Activated T-helper 2 cell treated with anti-CD3 and anti-CD28 coated beads, Interferon-gamma antibody, Interleukin-2, Interleukin-4, amounts not matched to agents 10 μg/mL and 5 μg/mL and 100 μg/mL, durations not matched to agents 14 hours and 24 hours and 36 hours (primary cell): ENCODE measurements at places on chromosomes 4 and X. TPM values are rescaled to one million over a fixed set of nuclear protein-coding genes. Genes with fewer than 3 reads are reported as not detected.
A peak's percentile ranks its signal among the peaks of the same experiment; 100 is the strongest.

DNA sequence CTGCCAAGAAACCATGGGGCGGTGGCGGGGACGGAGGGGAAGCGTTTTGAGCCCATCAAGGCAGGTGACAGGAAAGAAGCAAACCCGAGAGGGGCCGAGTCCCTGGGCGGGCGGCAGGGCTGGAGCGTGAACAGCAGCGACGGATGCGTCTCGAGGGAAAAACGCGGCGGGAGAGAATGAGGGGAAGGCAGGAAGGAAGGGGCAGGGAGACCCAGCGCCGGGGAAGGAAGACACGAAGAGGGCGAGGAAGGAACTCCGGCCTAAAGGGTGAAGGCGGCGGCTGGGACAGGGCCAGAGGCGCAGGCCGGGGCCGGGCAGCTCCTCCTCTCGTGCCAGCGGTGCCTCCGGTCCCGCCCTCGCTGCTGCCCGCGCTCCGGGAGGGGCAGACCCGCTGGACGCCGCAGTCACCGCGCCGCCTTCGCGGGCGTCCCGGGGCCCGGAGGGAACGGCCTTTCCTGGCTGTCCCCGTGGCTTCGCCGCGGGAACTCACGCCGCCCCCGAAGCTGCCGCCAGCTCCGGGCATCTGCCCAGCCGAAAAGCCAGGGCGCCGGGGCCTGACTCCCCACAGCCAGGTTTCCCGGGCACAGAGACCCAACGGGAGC, 751 bp upstream of the RGS12 start:
- no peaks in the 10 kb centered on the region for H3K36me3 ChIP-seq
- peaks cover 33% of the 10 kb centered on the region for H3K27me3 ChIP-seq
- no peak for DNase-seq
- peaks cover 10% of the 10 kb centered on the region for H3K4me1 ChIP-seq
- H3K4me3 ChIP-seq, result peak overlapping the region; percentile 88

The PPP4R3C gene
- total RNA-seq, result not detected in 2 replicates

GRCh38 chr4:186264660-186265059, 1.3 kb upstream of the F11 start:
- H3K4me1 ChIP-seq, result no peaks in the 10 kb centered on the region
- peaks cover 12% of the 10 kb centered on the region for H3K27me3 ChIP-seq
- H3K27ac ChIP-seq, result no peak overlapping the region
- DNase-seq, result no peak

GRCh38 chrX:915427-916229, 285.0 kb downstream of the SHOX start:
- H3K36me3 ChIP-seq, result no peaks in the 10 kb centered on the region
- H3K4me3 ChIP-seq, result no peak overlapping the region
- DNase-seq, result peak; percentile 13
- H3K27me3 ChIP-seq, result no peaks in the 10 kb centered on the region
- H3K27ac ChIP-seq, result no peak overlapping the region
- H3K4me1 ChIP-seq, result no peaks in the 10 kb centered on the region

The ADH7 gene
- total RNA-seq, result not detected in 2 replicates

The NUP62CL gene
- total RNA-seq, result 1.3 and 1.4 TPM in 2 replicates
